ENCODE measurements at places on chromosomes 6 and 20. TPM values are rescaled to one million over a fixed set of nuclear protein-coding genes. Genes with fewer than 3 reads are reported as not detected.
A peak's percentile ranks its signal among the peaks of the same experiment; 100 is the strongest.

The DBNDD2 gene
- total RNA-seq: 74.5 TPM

- no peak for DNase-seq
Observed at GRCh38 chr6:37382994-37383765, 29.4 kb downstream of the RNF8 start.

DNA sequence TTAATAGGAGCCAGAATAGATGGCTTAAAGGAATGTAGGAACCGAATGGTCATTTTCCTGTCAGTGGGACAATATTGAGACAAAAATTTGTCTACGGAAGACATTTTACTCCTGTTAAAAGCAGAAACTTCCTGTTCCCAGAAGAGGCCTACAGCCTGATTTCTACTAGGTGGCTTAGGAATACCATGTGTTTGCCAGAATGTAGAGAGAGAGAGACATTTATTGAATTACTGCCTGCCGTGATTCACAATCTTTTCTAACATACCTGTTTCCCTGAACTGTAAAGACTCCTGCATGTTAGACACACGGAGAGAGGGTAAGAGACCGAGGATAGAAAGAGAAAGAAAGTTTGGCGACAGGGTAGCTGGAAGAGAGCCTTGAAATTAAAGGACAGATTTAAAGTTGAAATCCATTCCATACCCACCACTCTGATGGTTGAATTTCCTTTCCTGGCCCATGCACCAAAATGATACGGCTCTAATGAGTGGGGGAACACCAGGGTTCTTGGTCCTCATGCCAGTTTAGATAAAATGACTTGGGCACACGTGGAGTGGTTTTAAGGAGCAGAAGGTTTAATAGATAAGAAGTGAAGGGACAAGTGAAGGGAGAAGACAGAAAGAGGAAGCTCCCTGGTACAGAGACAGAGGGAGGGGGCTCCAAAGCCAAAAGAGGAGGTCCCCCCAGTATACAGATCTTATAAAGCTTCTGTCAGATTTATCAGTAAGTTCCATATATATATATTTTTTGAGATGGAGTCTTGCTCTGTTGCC lies 22.5 kb downstream of the NCOA3 start:
- DNase-seq: no peak

DNA sequence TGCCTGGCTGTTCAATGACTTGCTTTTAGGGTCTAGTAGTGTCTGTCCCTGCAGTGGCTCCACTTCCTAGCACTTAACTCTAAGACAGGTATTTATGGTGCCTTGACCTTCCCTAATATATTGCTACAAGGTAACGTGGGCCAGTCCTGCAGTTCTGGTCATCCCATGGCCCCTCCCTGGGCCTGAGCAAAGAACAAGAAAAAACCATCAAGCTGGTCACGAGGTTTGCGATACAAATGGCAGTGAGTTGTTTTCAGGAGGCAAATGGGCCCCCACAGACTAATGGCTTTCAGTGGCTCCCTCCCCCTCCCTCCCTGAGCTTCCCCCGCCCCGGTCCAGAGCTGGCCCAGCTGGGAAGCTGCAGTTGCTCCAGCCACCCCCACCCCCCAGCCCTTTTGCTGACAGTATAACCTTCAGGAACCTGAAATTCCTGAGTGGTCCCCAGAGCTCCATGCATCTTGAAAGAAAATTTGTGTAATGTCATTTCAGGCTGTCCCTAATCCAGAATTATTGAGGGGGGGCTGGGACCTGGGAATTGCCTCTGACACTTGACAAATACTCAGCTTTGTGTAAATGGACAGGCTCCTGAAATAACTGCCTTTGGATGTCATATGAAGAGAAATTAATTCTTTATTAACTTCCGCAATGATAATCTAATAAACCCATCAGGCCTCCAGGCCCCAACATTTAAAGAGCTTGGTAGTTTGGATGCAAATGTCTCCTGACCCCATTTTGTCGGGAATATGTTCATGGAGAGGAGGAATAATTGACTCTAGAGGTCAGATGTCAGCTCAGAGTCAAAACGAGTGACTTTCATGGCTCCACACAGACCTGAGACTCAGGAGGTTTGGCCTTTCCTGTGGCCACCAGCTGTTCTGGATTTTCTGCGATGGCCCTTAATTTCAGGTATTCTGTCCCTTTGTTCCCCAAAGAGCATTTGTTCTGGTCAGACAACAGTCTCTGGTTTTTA lies 153.2 kb upstream of the TOP1 start:
- DNase-seq: no peak

GRCh38 chr20:47875297-47876025 lies 90.2 kb upstream of the SULF2 start:
- DNase-seq: no peak

- peak; percentile 93 for DNase-seq
Observed at GRCh38 chr20:3173610-3174441, 477 bp upstream of the LZTS3 start.

DNA sequence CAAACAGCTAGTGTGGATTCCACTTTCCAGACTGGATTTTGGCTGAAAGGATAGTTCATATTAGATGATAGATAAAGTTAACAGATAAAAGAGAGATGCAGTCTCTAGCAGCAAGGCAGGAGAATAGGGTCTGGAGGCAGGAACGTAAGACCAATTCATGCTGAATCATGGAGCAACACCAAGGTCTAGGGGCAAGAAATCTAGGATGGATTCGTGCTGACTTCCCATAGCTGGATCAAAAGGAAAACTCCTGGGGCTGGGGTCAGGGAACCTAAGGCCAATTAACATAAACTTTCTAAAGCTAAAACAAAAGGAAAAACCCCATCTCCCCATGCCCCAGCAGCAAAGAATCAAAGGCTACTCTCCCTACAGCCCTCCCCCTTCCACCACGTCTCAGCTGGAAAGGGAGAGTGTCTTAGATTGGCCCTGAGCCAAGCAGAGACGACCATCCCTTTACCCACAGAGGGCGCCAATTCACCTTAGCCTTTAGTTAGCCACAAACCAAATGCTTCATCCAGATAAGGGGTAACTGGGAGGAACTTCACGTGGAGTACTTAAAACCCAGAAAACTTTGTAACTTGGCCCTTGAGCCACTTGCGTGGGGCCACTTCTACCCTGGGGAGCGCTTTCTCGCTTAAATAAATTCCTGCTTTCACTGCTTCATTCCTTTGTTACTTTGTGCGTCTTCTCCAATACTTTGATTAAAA lies 7.6 kb downstream of the TREM1 start:
- peak; percentile 63 for DNase-seq

DNA sequence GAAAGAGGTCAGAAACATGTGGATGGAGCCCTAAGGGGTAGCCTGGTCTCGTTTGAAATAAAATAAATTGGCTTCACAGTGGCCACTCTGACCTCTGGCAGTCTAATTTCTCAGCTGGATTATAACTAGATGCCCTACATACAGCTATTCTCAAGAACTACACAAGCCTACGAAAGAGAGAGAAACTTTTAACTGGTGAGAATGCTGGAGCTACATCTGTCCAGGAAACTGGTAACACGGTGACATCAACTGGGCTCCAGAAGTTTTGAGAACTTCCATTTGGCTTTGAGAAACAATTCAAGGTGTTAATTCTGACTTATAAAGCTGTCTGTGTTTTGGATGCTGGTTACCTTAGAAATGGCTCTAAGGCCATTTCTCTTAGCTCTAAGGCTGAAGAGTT lies 187.3 kb upstream of the TENT5A start:
- no peak for DNase-seq

GRCh38 chr20:13898012-13898612 lies 92.3 kb downstream of the SEL1L2 start:
- no peak for DNase-seq

Measured in transverse colon (tissue), 4 donors.